ENCODE measurements at places on chromosomes 13 and 19.

GRCh38 chr13:80509264-80509663 is 168.3 kb upstream of the SPRY2 start:
- H3K36me3 ChIP-seq: no peaks in the 10 kb centered on the region
- no peaks in the 10 kb centered on the region for H3K27me3 ChIP-seq
- no peak overlapping the region for H3K27ac ChIP-seq
- no peaks in the 10 kb centered on the region for H3K4me1 ChIP-seq

DNA sequence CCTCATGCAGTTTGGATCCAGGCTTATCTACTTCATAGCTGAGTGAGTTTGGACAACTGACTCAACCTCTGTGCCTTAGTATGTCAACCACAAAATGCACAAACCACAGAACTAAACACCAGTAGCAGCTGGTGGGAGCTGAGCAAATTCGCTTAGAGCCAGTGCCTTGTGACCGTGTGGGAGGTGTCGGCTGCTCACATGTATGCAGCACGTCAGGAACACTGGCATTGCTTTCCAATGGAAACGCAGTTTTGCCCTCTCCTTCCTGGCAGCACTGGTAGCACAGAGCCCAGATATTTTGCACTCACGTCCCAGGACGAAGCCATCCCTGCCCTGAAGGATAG is 8.3 kb upstream of the NTN5 start:
- DNase-seq: no peak
- no peak overlapping the region for H3K4me3 ChIP-seq
- H3K36me3 ChIP-seq: no peaks in the 10 kb centered on the region
- no peaks in the 10 kb centered on the region for H3K4me1 ChIP-seq
- no peak overlapping the region for H3K27ac ChIP-seq
- no peaks in the 10 kb centered on the region for H3K27me3 ChIP-seq

DNA sequence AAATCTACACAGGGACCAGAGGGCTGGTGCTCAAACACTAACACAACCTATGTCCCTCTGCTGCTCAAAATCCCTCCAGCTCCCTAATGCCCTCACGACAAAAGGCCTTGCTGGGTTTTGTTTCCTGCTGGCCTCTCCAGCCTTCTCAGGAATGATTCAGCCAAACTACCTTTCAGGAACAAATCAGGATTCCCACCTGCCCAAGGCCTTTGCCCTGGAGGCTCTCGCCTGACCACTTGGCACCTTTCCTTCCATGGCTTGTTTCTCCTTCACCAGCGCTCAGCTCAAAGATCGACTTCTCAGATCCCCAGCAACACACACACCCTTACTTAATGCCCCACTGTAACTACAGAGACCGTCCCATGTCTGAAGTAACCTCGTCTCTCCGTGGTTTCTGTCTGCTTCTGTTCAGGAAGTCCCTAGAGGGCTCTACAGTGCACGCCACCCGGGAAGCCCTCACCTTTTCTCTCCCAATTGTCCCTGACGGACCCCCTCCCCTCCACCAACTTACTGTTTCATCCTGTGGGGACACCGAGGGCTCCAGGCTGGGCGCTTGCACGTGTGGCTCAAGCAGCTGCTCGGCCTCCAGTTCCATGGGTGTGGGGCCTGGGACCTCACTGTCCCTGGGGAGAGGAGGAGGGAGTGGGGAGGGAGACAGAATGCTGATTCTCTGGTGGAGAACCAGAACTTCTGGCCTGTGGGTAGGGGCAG is 3.2 kb upstream of the SIX5 start:
- H3K4me1 ChIP-seq: no peaks in the 10 kb centered on the region
- no peak overlapping the region for H3K27ac ChIP-seq
- H3K36me3 ChIP-seq: peaks cover 5% of the 10 kb centered on the region

- DNase-seq: no peak
- H3K4me3 ChIP-seq: no peak overlapping the region
- no peak overlapping the region for H3K27ac ChIP-seq
These were observed 11.9 kb downstream of the KLF2 start for GRCh38 chr19:16336571-16336970.

DNA sequence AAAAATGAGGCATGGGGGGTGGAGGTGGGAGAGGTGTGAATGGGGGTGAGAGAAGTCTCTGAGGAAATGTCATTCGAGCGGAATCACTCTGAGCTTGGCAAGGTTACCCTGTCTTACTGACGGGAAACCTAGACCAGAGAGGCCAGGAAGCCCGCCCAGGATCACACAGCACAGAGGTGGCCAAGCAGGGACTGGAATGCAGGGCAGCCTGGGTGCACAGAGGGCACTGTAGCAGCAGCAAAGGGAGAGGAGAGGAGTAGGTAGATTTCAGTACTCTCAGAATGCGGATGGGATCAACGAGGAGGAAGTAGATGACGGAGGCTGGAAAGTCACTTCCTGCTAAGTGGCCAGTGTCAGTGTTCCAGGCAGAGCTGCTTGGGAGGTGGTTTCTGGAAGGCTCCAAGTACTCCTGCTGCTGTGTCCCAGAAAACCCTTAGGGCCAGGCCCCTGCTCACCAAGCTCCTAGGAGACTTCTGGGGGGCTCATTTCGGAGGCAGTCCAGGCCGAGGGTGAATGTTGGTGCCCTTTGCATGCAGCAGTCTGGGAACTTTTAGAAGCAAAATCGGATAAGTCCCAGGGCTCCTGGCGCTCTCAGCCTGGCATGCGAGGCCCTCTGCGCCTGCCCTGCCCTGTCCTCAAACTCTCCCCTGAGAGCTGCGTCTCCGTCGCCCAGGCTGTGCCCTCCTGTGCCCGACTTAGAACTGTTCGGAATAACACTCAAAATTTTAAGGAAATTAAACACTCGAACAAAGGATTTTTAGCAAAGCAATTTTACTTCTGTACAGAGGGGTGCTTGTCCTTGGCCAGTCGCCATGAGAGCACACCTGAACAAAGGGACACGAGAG is 33.5 kb downstream of the DNM2 start:
- H3K4me3 ChIP-seq: no peak overlapping the region
- H3K27ac ChIP-seq: no peak overlapping the region
- peaks cover 2% of the 10 kb centered on the region for H3K4me1 ChIP-seq
- no peak for DNase-seq
- no peaks in the 10 kb centered on the region for H3K27me3 ChIP-seq
- no peaks in the 10 kb centered on the region for H3K36me3 ChIP-seq

DNA sequence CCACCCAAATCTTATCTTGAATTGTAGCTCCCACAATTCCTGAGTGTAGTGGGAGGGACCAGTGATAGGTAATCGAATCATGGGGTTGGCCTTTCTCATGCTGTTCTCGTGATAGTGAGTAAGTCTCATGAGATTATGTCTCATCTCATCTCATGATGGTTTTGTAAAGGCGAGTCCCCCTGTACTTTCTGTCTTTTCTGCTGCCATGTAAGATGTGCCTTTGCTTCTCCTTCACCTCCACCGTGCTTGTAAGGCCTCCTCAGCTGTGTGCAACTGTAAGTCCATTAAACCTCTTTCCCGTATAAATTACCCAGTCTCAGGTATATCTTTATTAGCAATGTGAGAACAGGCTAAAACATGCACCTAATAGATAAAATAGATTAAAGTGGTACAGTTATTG is 756.4 kb upstream of the SLITRK5 start:
- H3K4me1 ChIP-seq: peaks cover 5% of the 10 kb centered on the region
- H3K27ac ChIP-seq: no peak overlapping the region
- H3K4me3 ChIP-seq: no peak overlapping the region
- H3K36me3 ChIP-seq: no peaks in the 10 kb centered on the region
- no peaks in the 10 kb centered on the region for H3K27me3 ChIP-seq

GRCh38 chr13:114106991-114107685 is 25.3 kb downstream of the RASA3 start:
- no peak overlapping the region for H3K4me3 ChIP-seq
- H3K27me3 ChIP-seq: no peaks in the 10 kb centered on the region
- H3K27ac ChIP-seq: no peak overlapping the region
- no peaks in the 10 kb centered on the region for H3K36me3 ChIP-seq

- H3K36me3 ChIP-seq: peaks cover 45% of the 10 kb centered on the region
- no peak overlapping the region for H3K27ac ChIP-seq
- peak; percentile 69 for DNase-seq
- H3K4me1 ChIP-seq: no peaks in the 10 kb centered on the region
These were observed 53.6 kb upstream of the LDLR start for GRCh38 chr19:11035441-11036377.

DNA sequence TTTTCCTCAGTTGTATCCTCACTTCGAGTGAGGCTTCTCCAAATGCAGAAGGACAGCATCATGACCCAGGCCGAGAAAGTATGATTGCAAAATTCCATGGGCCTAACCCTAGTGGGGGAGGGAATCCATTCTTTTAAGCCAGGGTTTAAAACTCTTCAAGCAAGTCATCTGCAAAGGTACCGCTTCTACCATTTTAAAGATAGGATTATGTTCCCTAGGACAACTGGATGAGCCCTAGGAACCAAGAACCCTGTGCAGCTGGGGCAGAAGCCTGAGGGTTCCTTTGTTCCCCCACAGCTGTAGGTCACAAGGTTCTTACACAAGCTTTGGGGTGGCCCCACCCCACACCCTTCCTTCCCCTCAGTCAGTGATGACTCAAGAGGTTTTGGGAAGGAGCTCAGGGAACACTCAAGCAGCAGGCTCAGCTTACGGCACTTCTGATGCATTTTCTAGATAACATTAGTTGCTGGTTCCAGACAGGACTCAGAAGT is 13.5 kb downstream of the ARL11 start:
- DNase-seq: no peak
- H3K27ac ChIP-seq: no peak overlapping the region
- no peaks in the 10 kb centered on the region for H3K36me3 ChIP-seq
- no peaks in the 10 kb centered on the region for H3K27me3 ChIP-seq

DNA sequence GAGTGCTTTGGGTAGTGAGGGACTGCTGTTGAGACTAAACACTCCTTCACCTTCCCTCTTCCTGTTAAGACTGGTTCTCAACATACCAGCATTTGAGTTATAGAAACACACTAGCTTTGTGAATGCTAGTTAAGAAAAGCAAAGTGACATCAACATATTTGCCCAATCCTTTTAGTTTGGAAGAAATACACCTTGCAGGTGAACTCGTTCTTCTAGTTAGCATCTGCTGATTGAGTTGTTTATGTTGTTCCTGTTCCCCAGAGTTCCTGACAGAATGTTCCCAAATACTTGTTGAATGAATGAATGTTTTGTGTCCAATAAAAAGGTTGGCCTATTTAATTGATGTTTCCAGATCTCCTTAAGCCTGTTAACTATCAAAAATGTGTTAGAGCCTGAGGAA is 7.1 kb downstream of the LMO7 start:
- no peak overlapping the region for H3K4me3 ChIP-seq
- no peak overlapping the region for H3K27ac ChIP-seq
- DNase-seq: no peak
- no peaks in the 10 kb centered on the region for H3K36me3 ChIP-seq
- no peaks in the 10 kb centered on the region for H3K4me1 ChIP-seq

All from H1 (cell line).